ENCODE measurements at places on chromosomes 13 and 19.
A peak's percentile ranks its signal among the peaks of the same experiment; 100 is the strongest.

DNA sequence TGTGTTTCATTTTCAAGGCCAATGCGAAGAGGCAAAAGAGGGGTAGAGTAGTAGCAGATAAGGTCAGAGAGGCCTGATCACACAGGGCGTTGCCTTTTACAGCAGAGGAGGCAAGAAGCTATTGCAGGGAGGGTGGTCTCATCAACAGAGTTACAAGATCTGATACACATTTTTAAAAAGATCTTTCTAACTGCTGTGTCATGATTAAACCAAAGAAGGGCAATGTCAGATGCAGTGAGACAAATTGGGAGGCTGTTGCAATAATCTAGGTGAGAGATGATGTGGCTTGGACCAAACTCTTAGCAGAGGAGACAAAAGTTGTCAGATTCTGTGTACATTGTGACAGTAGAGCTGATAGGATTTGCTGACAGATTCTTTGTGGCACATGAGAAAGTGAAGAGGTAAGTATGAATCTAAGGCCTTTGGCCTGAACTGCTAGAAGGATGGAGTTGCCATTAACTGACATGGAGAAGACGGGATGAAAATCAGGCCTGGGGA lies 13.0 kb upstream of the LRRC63 start:
- no peak for DNase-seq

GRCh38 chr19:16516923-16517610 lies 20.9 kb downstream of the C19orf44 start:
- no peak for DNase-seq

- DNase-seq = no peak
Measured at GRCh38 chr13:77903435-77903834, 15.2 kb downstream of the EDNRB start.

- no peak for DNase-seq
Measured at GRCh38 chr19:38388349-38389100, at the start of gene SPRED3. Gene SPRED3, plus strand, starts transcription at chr19:38388697. Its CDS starts 1,606 bp downstream, at chr19:38390303.

DNA sequence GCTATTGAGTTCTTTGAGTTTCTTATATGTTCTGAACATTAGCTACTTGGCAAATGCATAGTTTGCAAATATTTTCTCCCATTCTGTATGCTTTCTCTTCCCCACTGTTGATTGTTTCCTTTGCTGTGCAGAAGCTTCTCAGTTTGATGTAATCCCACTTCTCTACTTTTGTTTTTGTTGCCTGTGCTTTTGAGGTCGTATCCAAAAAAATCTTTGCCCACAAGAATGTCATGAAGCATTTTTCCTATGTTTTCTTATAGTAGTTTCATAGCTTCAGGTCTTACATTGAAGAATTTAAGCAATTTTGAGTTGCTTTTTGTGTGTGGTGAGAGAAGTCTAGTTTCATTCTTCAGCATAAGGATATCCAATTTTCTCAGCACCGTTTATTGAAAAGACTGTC lies 536.7 kb upstream of the ARGLU1 start:
- no peak for DNase-seq

DNA sequence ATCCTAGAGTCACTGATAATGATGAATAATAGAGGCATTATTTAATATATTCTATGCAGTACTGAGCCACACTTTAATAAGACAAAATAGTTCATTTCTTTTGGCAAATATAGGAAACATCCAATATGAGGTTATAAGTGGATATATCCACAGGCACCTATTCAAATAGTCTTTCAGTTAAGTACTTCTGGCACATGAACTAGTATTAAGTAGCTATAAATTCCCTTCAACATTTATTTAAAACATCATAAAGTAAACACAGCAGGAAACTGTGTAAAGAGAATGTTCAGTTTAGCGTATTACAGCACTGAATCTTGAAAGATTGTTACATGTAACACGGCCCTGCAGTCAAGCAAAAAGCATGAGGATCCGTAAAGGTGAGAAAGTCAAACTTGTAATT lies 463.3 kb upstream of the KLF12 start:
- DNase-seq = no peak

DNA sequence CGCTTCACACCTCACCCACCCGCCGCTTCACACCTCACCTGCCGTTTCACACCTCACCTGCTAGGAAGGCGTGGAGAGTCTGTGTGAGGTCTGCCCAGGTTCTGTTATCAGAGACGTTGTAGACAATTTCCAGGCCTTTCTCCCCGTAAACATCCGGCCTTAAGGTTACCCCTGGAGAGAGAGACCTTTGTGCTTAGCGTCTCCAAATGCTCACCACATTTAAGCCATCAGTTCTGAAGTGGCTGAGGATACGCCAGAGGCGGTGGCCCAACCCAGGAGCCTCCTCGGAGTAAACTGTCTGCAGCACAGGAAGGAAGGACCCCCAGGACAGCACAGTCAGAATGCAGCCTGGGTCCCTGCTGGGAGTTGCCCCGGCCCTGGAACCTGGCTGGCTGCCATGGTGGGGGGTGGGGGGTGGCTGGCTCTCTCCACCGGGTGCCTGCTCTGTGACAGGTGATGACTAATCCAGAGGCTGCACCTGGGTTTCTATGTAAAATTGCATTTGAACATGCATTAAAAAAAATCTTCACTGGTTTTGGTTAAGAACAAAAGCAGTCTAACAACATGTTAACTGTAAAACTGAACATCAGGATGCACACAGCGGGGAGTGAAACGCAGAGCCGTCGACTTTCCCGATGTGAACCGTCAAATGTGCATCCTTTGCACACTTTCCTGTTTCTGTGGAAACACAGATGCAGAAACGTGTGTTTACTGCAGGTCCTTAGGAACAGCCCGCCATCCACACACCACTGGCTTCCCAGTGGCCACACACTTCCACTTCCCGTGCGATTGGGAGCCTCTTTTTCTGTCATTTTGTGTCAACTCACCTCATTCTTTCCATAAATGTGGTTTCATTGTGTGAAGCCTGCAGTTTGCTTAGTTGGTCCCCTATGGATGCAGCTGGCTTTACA lies 4.5 kb downstream of the ATP4B start:
- no peak for DNase-seq

DNA sequence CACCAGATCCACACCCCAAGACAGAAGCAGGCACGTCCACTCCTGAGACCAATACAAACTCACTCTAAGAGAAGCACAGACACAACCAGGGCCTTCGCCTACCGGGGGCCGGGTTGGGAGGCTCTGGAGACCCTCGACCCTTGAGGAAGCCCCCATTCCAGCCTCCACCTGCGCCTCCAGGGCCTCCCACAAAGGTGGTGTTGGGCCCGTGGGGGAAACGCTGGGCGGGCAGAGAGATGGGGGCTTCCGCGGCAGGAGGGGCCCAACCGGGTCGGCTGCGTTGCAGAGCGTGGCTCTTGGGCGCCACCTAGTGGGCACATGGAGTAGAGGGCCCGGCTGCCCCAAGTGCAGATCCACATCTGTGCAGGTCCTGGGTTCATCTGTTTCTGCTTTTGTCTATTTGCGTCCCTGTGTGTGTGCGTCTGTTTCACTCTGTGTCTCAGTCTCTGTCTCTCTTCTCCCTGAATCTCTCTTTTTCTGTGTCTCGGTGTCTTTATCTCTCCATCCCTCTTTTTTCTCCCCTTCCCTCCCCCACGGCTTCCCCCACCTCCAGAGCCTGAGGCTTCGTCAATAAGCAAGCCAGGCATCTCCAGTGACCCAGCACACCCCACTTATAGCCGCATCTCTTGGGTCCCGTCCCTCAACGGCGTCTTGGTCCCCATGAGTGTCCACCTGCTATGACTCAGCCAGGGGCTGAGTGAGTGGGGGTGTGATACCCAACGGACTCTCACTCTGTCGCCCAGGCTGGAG lies 10.5 kb upstream of the TINCR start:
- peak; percentile 61 for DNase-seq

DNA sequence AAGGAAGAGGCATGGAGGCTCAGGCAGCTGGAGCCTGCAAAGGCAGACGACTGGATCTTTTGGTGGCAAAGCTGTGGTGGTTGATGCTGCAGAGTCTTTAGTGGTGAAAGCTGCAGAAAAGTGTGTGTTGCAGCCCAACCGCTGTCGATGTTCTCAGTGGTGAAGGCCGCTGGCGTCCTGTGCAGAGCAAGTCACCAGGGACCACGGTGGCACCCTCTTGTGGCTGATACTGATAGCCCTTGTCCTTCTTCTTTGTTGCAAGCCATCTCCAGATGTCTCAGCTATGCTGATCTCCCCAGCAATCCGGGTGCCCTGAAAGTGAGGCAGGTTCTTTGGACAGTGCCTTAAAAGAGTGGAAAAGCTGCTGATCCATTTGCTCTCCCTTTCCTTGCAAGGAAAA lies 610.9 kb upstream of the PCDH9 start:
- no peak for DNase-seq

DNA sequence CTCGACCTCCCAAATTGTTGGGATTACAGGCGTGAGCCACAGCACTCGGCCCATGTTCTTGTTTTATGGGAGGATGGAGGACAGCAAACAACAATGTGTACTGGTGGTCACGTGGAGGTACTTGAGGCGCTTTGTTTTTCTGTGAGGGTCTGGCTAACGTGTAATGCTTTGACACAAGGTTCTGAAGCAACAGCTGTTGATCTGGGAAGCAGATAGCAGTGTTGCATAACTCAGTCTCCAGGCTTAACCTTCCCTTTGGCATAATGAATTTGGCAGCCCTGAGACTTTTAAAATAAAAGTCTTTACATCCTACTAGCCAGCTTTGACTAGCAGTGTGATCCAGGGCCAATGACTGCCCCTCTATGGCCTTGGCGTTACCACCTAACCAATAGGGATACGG lies 6.9 kb upstream of the ZNF580 start:
- DNase-seq = no peak

DNA sequence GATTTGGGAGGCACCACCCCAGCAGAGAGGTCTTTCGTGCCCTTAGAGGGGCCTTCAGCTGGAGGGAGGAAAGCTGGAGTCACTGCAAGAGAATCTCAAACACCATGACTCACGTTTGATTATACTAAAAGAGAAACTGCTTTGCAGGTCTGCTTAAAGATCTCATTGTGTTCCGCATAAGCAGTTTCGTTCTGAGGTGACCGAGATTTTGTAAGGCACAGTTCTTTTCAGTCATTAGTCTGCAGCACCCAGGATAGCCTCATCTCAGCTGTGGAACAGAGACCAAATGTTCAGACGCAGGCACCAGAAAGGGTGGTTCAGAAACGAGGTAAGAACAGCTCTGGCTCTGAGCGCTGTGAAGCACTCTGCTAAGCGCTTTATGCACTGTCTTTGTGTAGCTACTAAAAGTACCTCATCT lies 71.2 kb upstream of the GTF3A start:
- DNase-seq = no peak

GRCh38 chr13:37791699-37792098 lies 77.9 kb downstream of the TRPC4 start:
- DNase-seq = no peak

DNA sequence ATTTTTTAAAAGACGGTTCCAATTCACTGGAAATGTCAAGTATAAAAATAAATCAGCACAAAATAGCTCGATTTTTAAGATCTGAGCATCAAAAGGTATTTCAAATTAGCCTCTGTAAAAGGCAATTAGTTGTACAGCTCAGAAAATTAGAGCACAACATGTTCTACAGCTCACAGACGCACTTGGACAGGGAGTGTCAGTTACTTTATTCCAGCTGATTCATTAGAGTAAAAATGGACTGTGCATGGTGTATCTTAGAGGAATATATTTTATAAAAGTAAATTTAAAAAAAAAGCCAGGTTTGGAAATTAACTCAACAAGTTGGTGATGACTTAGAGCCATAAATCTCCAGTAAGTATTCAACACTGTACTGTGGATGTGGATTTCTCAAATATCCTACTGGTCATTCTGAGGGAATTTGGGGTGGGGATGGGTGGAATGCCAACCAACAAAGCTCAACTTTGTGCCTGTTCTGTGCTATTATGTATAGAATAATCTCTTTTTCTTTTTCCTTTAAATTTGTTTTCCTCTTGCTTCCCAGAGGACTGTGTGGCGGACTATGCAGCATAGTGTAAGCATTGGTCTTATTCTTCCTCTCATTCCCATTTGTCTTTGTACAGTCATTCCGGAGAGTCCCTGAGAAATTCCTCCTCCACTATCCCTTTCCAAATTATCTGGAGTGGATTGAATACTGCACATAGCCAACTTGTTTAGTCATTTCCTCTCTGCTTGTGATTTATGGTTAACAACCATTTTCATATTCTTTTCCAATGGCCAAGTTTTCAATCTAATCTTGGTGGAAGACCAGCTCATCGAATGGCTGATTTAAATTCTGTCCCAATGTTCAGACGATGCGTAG lies 169.3 kb downstream of the DCT start:
- no peak for DNase-seq

- DNase-seq = no peak
Measured at GRCh38 chr13:73835138-73835721, 299.0 kb downstream of the KLF12 start.

- no peak for DNase-seq
Measured at GRCh38 chr13:52454459-52454819, 839 bp upstream of the CKAP2 start.

- DNase-seq = no peak
Measured at GRCh38 chr13:85615031-85615430, 184.2 kb downstream of the SLITRK6 start.

- DNase-seq = no peak
Measured at GRCh38 chr13:112622375-112622774, 34.4 kb upstream of the TUBGCP3 start.

DNA sequence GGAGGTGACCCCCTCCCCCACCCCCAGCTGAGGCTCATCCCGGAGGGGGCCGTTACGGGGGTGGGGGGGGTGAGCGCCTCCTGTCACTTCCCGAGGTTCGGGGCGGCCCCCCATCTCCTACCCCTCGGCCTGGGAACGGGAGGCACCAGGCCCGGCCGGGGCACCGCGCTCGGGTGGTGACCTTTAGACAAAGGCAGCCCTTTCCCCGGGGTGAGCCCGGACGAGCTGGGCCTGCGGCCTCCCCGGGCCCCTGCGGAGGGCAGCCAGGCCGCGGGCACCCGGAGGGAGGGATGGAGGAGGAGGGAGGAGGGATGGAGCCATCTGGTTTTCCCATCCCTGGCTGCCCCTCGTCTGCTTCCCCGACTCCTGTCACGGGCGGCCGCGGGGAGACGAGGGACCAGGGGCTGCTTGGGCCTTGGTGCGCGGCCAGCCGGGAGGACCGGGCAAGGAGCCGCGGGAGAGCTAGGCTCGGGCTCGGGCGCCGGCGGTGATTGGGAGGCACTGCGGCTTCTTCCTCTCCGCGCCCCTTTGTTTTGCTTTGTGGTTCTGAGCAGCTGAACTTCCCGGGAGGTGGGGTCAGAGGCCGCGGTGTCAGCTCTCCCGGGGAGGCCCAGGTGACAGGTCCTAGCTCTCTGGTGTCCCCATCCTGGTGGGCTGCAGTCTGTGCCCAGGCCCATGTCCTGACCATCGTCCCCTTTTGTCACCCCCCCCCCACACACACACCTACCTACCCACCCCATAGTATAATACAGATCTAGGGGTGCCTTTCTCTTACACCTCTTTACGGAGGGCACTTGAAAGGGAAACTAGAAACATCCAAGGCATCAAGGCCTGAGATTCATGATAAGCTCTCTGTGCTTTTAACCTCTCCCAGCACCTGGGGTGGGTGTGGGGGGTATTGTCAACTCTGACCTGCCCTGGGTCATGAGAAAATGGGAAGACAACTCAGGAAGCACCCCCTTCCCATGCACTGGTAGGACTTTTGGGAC lies 1.3 kb downstream of the BICRA start:
- DNase-seq = peak; percentile 23
